ENCODE measurements at places on chromosomes 2 and 18.

DNA sequence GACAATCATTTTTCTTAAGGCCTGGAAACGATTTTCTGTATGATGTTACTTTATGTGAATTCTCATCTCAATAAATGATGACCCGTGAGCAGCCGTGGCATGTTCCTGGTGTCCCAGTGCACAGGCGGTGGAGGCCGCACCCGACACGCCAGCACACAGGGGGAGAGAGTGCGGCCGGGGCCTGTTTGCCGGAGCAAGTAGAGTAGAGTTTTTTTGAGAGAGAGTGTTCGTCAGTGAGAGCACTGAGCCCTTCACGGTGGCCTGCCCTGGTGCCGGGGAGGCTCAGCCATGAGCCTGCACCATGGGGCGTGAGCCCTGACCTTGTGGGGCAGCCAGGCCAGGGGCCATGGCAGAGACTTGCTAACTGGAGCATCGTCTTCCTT is 202.4 kb upstream of the RAB12 start:
- no peak for DNase-seq

DNA sequence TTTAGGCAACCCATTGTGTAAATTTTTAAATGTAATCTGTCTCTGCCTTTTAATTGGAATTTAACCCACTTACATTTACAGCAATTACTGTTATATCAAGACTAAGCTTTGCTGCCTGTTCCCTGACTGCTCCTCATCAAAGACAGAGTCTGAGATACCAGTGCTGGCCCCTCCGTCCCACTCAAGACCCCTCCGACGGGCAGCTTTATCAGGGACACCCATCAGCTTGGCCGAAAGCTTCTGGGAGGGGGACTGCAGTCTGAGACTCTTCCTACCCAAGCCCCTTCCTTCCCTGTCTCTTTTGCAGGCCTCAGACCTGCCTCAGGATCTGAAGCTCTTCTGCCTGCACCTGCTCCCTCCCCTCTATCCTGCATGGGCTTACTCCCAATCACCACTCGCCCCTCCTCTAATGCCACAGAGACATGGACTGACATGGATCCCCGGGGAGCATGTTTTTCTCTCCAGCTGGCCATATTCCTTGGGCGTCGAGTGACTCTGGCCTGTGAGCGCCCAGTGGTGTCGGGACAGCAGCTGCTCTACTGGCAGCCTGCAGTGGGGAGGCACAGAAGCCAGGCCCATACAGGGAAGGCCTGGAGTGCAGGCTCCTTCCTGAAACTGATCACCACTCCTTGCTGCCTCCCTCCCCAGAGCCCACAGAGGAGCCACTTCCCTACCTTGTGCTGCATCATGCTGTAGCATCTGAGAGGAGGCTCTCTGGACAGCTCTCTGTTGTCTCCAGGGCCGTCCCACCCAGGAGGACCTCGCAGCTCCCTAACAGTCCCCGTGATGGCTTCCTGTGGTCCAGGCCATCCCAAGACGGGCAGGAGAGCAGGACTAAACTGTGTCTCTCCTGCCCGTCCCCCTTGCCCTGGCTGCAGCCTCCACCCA is 3.7 kb upstream of the KIF1A start:
- no peak for DNase-seq

DNA sequence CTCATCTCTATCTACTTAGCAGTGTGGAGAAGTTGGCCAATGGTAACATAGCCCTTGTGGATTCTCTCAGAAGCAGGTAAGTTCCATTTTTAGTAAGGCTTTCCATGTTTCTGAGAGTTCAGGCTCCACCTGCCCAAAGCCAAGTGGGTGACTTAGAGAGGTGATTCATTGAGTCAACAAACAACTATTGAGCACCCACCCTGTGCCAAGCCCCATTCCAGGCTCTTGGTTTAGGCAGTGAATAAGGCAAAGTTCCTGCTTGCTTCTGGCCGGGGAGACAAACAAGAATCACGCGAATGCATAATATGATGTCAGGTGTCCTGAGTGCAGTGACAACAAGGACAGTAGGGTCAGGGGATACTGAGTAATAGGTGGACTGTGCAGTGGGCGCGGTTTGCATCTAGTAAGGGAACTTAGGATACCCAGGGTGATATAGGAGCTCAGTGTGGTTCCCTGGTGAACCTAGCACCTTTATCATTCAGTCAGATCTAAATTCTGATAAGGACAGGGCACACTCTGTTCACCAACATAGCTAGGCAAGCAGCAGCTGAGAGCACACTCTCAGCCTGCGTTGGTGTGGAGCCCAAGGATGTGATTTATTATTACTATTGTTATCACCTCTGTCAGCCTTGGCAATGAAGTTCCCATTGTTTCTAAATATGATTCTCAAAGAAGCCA is 31.7 kb upstream of the KCTD1 start:
- no peak for DNase-seq

- DNase-seq, result no peak
Measured at GRCh38 chr2:215870088-215870490, 143.3 kb downstream of the MREG start.

DNA sequence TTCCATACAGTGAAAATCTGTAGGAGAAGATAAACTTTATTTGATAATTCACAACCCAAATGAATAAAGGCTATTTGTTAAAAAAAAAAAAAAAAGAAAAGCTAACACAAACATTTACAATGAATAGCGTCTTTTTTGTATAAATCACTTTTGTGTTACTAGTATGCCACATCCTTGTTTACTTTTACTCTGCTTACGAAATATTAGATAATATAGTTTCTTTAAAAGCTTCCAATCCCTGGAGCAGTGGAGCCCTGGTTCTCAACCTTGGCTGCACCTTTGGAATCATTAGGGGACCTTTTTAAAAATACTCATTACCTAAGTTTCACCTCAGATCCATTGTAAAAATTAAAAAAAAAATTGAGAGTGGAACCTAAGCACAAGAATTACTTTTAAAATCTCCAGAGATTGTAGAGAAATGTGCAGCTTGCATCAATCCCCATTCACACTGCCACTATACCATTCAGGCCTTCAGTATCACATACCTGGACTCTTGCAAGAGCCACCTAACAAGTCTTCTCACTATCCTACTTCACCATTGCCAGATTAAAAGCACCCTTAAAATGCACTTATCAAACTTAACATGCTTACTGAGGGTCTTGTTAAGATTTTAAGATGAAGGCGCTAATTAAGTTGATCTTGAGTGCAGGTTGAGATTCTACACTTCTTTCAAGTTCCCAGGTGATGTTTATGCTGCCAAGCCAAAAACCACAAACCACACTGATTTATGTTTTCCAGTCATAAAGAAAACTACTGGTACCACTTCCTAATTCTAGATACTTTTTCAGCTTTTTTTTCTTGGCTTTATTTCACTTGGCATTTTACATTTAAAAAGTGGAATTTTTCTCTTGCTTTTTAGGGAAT is 59.7 kb upstream of the ZC3H15 start:
- DNase-seq, result no peak
